ENCODE measurements at places on chromosomes 7 and 10.

DNA sequence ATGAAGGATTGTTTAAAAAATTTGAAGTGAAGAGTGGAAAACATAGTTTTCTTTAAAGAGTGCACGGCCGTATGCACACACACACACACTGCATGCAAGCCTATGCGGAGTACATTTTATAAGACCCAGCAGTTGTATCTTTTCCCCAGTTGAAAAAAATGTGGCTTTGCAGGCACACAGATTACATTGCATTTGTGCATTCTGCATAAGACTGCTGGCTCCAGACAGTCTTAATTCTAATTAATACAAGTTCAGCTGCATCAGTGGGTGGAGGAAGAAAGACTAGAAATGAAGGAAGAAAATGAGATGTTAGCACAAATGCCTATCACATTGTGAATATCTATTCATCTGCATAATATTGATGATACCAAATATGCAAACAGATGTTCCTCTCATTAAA is 79.6 kb downstream of the FAM204A start:
- DNase-seq = no peak

- DNase-seq = no peak
Observed at GRCh38 chr10:28681291-28681763, 4.0 kb downstream of the BAMBI start.

DNA sequence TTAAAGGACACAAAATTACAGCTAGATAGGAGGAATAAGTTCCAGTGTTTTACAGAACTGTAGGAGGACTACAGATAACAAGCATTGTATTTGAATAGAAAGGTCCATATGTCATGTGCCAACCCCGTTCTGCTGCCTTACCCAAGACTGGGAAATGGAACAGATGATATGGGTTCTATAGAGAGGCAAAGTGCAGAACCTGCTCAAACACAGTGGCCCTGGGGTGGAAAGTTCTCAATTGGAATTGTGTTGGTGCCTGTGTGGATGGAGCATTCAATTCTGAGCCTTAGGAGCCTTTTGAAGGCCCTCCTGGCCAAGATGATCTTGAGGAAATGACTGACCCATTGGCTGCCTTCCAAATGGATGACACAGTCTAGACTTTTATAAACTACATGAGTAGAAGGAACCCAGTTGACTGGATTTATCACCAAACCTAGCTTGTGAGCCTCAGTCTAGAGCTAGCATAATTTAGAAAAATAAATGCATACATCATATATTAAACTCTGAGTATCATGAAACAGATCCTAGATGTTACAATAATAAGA is 4.1 kb upstream of the PRSS1 start:
- no peak for DNase-seq

DNA sequence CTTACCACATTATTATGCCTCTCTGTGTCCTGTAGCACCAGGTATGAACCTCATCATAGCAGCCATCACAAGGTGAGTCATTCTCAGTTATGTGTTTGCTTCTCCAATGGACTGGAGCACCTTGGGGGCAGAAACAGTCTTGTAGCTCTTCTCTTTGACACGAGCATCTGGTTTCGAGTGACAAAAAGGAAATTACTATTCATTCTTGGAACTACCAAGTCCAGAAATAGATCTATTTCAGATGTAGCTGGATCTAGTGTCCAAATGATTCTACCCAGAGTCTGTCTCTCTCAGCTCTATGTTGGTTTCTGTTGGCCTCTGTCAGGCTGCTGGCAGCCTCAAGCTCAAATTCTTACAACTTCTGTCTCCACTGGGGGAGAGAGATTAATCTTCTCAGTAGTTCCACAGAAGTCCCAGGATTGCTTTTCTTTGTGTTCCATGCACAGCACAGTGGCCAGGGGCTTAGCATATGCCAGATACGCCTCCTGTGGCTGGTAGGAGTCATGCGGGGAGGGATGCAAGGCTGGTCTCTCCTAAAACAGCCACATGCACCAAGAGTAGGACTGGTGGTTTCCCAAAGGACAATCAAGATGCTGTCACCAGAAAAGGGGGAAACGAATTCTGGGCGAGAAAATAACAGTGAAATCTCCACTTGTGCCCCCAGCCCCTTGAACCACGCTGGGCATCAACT is 37.2 kb upstream of the PAPSS2 start:
- DNase-seq = no peak

GRCh38 chr10:47104786-47105385 is 193.7 kb downstream of the PTPN20 start:
- no peak for DNase-seq

DNA sequence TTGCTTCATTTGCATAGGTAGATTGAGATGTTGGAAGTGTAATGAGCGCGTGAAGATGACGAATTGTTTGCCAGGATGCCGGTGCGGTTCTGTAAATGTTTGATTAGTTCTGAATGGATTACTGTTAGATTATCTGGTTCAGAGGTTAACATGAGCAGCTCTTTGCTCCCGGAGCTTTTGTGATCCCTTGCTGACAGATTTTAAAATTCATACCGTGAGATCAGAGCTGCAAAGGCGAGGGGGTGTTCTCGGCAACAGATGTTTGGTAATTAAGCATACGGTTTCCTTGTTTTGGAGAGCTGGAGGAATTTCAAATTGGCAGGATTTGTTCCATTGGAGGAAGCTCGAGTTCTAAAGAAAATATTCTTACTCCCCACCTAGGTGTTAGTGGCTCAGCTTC is 237.8 kb upstream of the GPR26 start:
- no peak for DNase-seq

- DNase-seq = no peak
Observed at GRCh38 chr7:79282070-79282694, 171.3 kb downstream of the MAGI2 start.

- DNase-seq = no peak
Observed at GRCh38 chr7:130366564-130366963, 13.7 kb upstream of the CPA1 start.

- no peak for DNase-seq
Observed at GRCh38 chr7:133789974-133790373, 337.2 kb upstream of the LRGUK start.

- DNase-seq = no peak
Observed at GRCh38 chr10:103856797-103857170, 1.4 kb upstream of the SH3PXD2A start.

Data from activated CD4-positive, CD25-positive, alpha-beta regulatory T cell treated with anti-CD3 and anti-CD28 coated beads, Interleukin-2, amount 50 U/mL, for 16 hours (primary cell).